ENCODE measurements at places on chromosomes 3 and 15.

- DNase-seq, result no peak
Measured at GRCh38 chr15:44084171-44084570, 110.9 kb downstream of the FRMD5 start.

DNA sequence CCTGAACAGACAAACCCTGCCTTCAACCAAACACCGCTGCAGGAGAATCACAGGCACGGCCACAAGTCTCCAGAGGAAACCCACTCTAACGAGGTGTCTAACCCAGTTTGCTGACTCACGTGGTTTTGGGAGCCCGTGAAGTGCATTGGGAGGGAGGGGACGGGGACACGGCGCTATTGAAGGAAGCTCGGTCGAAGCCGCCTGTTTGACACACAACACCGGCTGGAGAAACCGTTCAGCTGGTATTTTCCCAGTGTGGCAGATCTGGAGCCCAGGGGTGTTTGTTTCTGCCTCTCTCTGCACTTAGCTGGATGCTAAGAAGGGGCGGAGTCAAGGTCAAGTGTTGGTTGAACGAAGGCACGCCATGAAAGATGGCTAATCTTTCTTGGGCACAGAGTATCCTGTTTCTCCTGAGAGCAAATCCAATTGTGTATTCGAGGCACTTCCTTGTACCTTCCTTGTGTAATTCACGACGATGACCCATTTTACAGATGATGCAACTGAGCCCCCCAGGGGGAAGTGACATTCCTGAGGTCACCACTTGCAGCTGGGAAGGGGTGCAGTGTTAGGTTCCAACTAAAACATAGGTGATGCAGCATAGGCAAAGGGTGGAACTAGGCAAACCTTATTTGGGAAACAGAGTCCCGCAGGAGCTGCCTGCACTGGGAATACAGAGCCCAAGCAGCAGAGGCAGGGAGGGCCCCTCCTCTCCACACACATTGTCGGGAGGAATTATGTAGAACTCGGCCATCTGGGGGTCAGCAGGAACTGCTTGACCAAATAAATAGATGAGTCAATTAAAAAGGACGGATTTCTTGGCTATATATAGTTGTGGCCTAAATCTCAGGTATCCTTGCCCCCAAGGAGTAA is 22.5 kb downstream of the SLC6A6 start:
- DNase-seq, result no peak

DNA sequence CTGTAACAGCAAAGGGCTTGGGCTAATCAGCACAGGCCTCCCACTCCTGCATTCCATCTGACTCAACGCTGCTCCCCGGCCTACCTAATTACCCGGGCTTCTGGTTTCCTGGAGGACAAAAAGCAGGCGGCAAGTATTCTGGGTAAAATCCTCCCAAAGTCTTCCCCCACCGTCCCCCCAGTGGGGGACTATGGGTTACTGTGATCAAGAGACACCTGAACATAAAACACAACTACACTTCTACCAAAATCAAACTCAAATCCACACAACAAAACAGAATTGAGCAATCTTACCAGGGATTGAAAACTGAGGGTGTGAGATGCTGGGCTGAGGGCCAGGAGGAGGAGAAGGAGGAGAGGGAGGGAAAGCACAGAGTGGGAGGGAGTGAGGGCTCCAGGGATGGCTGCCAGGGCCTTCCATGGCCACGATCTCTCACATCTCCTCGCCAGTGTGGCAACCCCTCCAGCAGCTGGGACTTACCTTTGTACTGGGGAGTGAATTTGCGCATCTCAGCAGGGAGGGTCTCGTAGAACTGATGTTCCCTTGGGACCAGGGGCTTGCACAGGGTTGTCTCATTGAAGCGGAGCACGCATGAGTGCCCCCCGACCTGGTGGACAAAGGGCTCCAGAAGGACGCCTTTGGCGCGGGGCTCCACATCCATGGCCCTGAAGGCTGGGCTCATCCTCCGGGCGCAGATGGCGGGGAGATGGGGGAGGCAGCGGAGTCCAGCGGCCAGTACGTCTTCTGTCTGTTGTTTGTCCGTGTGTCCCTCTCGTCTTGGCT is 9.1 kb upstream of the NCKIPSD start:
- no peak for DNase-seq

DNA sequence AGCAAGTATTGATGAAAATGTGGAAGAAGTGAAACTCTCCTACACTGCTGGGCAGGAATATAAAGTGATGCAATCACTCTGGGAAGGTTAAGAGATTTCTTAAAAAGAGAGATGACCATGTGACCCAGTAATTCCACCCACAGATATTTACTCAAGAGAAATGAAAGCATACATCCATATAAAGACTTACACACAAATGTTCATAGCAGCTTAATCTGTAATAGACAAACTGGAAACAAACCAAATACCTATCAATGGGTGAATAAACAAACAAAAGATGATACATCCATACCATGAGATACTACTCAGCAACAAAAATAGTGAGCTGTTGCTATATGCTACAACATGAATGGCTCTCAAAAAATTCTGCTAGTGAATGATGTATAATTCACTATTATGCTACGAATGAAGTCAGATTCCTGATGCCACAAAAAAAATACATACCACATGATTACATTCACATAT is 463.3 kb downstream of the MAGI1 start:
- no peak for DNase-seq

- DNase-seq, result no peak
Measured at GRCh38 chr15:47990821-47991220, 130.0 kb upstream of the SLC24A5 start.

GRCh38 chr15:95850837-95851236 is 479.7 kb upstream of the NR2F2 start:
- DNase-seq, result no peak

DNA sequence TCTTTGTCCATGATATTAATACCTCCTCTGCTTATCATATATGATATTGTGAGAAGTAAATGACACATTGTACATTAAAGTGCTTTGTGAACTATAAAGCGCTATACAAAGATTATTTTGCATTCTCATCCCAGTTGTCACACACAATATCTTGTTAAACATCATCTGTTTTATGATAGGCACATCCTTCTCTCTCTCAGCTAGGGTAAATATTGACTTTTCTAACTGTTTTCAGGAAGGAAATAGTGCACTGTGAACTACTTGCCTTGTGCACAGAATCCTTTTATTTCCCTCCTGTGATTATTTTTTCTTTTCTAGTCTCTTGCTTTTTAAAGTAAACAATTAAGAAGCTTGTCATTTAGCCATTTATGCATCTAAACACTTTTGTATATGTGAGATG is 388.2 kb downstream of the LPP start:
- no peak for DNase-seq

DNA sequence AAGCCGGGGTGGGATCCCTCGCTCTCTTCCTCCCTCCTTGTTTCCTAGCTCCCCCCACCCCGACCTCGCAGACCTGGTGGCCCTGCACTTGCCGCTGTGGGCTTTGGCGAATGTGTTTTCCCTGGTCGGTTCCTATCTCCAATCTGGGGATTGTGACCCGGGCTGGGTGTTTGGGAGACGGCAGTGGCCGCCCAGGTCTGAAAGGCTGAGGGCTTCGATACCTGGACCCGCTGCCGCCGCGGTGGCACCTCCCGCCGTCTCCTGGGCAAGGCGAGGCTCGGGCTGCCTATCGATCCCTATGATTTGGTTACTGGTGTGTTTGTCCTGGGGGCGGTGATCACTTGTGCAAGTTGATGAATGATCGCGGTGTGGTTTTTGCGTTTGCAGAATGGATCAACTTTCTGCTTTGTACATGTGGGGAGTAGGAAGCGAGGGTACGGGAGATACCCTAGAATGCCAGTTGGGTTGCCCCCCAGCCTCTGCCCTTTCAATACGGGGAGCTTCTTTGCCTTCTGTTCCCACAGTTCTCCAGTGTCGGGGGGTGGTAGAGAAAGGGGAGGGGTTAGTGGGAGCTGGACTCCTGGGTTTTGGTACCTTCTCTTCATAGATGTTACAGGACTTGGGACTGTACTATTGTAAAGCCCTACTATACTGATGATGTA is 3.0 kb downstream of the BBX start:
- no peak for DNase-seq

GRCh38 chr3:148535001-148535400 is 162.7 kb upstream of the AGTR1 start:
- DNase-seq, result no peak

- no peak for DNase-seq
Measured at GRCh38 chr15:39323157-39323556, 257.7 kb upstream of the THBS1 start.

DNA sequence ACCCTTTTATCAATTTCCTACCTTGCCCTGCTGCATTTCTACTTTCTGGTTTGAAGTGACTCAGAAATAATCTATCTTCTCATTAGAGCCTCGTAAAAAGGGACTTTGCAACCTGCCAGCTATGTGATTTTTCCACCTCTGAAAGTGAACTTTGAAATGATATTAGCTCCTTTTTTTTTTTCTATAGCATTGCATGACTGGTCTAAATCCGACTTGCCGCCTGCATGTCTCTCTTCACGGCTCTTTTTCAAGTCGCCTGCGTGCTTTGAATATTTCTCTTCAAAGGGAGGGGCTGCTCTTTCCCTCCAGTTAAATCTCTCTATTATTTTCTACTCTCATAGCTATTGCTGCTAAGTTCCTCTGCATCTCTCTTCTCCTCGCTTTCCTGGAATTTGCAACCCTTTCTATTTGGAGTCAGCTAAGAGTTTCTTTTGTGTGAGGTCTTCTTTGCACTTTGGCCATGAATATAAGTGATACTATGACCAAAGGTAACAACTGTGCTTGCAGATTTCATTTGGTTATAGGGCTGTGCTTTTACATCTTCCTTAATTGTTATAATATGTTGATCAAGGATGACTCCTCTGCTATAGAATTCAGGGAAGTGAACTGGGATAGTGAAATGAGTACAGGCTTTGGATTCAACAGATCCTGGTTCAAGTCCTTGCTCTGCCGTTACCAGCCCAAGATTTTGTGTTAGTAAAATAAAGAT is 541.1 kb downstream of the AGBL1 start:
- no peak for DNase-seq

- no peak for DNase-seq
Measured at GRCh38 chr15:39792844-39793335, 10.2 kb upstream of the FSIP1 start.

GRCh38 chr15:70258369-70259027 is 160.8 kb upstream of the TLE3 start:
- DNase-seq, result no peak

- no peak for DNase-seq
Measured at GRCh38 chr3:66823009-66823397, 175.1 kb upstream of the KBTBD8 start.

GRCh38 chr3:185330238-185330637 is 32.7 kb upstream of the MAP3K13 start:
- DNase-seq, result no peak

DNA sequence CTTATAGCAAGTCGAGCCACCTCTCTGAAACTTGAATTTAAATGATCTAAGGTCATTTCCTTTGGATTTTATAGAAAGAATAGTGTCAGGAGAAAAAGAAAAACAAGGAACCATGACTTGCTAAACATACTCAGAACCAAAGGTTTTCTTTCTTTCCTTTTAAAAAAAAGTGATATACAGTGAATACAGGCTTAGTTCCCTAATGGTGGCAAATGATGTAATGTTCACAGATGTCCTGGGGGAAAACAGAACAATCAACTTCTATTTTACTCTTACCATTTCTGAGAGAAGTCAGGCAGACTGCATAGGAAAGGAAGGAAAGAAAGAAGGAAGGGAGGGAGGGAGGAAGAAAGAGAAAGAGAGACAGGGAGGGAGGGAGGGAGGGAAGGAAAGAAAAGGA is 56.5 kb downstream of the ST6GAL1 start:
- DNase-seq, result no peak

- no peak for DNase-seq
Measured at GRCh38 chr3:119831941-119832371, 50.1 kb downstream of the NR1I2 start.

DNA sequence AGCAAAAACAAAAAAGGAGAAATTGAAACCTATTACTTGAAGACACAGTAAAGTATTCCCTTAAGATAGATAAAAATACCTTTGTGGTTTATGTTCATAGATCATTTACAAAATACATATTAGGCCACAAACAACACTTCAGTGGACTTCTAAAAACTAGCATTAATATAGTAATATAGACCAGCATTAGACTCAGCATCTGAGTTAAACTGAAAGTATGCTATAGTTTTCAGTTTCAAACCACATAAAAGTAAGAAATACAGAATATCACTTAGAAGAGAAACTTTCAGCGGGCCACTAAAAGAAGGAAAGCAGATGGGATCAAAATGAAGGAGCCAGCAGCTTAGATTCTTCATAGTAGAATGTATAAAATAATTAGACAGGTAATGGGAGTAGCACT is 86.6 kb downstream of the MSL2 start:
- no peak for DNase-seq

DNA sequence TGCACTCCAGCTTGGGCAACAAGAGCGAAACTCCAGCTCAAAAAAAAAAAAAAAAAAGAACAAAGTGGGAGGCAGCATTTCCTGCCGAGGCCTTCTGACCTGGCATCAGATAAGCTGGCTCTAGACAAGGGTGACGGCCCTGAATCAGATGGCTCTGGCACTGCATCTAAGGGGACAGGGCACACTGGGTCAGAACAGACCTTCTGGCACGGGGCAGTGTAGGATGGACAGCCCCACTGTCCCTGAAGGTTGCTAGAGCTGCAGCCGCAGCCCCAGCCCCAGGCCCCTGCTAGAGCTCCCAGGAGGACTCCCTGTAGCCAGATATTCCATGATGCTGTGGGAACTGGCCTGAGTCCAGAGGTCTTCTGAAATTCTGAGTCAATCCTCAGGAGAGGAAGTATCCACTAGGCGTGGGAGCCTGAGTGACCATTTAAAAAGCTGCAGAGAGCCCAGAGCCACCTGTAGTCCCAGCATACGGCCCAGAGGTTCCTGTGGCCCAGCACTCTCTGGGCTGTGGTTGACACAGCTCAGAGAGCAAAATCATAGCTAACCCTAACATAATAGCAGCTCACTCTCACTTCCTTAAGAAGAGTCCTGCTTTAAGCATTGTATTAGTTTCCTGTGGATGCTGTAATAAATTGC is 69.2 kb upstream of the MFGE8 start:
- DNase-seq, result no peak

DNA sequence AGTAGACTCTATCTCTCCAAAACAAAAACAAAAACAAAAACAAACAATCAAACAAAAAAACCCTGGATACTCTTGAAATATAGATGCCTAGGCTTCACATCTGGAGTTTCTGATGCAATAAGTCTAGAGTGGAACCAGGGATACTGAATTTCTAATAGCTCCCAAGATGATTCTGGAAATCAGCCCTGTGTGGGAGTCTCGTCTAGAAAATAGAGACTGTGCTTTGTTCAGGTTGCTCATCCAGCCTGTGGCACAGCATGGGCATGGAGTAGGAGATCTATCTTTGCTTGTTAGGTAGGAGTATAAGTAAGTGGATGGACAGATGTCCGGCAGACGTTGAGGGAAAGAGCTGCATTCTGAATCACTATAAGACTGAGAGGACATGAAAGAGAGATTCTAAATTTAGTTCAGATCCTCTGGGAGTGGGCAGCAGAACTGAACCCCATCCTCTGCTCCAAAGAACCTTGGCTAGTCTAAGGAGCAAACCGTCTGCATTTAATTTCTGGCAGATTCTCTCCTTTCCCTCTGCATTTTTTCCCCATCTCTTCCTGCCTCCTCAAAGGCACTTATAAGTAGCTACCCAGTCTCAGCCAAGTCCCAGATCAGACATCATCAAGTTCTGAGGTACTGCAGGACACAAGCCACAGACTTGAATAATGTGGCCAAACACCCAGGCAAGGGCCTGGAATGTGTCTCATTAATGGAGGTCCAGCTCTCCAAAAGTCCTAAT is 92.6 kb upstream of the STRIT1 start:
- DNase-seq, result no peak

Measured in left renal pelvis (tissue), 4 donors.